ENCODE measurements at places on chromosomes 11 and 22. TPM values are rescaled to one million over a fixed set of nuclear protein-coding genes. Genes with fewer than 3 reads are reported as not detected.

The MPPED1 gene
- total RNA-seq = 7.7 TPM

GRCh38 chr11:20131788-20132666 lies 28.2 kb downstream of the DBX1 start:
- DNase-seq = peak; percentile 76

The POU2F3 gene
- total RNA-seq = 0.27 TPM

DNA sequence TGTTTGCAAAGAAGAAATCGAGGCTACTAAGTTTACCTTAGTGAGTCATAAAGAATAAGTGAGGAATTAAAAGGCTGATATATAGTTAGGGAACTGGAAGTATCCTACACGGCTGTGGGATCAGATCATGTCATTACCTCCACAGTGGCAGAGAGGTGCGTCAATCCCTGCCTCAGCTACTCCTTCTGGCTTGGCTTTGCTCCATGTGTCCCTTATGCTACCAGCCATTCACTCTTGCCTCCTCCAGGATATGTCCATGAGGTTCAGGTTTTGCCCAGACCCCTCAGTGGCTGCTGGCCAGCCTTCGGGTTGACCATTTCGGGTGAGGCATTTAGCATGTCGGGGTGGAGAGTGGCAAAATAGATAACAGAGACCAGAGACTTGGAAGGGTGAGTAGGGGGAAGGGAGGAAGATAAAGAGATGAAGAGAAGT lies 153.4 kb downstream of the LDLRAD3 start:
- DNase-seq = no peak

GRCh38 chr11:19664886-19665548 lies 47.6 kb upstream of the NAV2 start:
- DNase-seq = peak; percentile 90

DNA sequence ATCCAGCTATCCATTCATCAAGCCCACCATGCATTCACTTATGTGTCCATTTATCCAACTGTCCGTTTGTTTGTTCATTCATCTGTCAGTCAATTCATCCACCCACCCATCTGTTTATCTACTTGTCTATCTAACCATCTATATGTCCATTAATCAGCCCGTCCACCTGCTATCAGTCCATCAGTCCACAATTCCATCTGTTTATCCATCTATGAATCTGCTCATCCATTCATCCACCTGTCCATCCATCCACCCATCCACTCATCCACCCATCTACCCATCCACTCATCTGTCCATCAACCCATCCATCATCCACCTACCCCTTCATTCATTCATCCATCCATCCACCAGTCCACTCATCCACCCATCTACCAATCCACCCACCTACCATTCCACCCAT lies 970 bp upstream of the SPI1 start:
- DNase-seq = no peak

DNA sequence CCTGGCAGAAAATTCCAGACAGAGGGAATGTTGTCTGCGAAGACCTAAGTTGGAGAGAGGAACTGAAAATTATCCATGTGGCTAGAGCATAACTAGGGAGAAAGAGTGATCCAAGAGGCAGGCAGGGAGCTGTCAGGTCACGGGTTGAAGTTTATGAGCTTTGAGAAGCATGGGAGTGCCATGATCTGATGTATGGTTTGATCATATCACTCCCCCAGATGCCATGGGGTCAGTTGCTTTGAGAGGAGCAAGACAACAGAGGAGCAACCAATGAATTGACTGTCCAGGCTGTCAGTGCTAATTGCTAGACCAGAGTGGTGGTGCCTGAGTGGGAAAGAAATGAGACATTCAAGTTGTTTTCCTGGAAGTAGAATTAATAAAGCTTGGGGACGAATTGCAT lies 54.0 kb downstream of the CYB5R2 start:
- DNase-seq = no peak

DNA sequence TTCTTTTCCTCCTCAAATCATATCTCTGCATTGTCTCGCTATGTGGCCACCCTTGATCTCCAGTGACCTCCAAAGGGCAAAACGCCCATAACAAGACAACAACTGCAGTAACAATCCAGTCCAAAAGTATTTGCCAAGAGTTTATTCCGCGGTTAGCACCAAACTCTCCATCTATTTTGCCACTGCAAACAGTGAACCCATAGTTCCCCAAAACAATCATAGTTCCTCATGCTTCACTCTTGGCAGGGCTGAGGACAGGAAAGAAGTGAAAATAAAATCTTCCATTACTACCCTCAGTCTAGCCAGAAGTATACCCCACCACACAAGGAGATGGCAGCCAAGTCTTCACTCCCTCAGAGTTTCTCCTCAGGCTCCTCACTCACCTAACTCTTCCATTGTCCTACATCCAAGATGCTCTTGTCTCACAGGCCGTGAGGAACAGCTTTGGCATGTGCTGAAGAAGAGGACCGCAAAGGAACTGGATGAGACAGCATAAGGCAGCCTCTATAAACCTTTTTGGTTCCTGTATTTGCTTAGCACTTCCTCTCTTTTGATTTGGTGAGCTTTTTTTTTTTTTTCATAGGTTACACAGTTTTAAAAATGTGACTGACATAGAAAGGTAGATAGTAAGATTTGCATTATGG lies at the start of gene LPXN:
Gene LPXN, minus strand, starts transcription at position 480 of the 644 bp plus-strand sequence. Its CDS starts 84 bp downstream, at position 396.
- no peak for DNase-seq

GRCh38 chr11:57762235-57762861 lies 746 bp downstream of the CTNND1 start:
- DNase-seq = no peak

The CHRDL2 gene
- total RNA-seq = not detected

DNA sequence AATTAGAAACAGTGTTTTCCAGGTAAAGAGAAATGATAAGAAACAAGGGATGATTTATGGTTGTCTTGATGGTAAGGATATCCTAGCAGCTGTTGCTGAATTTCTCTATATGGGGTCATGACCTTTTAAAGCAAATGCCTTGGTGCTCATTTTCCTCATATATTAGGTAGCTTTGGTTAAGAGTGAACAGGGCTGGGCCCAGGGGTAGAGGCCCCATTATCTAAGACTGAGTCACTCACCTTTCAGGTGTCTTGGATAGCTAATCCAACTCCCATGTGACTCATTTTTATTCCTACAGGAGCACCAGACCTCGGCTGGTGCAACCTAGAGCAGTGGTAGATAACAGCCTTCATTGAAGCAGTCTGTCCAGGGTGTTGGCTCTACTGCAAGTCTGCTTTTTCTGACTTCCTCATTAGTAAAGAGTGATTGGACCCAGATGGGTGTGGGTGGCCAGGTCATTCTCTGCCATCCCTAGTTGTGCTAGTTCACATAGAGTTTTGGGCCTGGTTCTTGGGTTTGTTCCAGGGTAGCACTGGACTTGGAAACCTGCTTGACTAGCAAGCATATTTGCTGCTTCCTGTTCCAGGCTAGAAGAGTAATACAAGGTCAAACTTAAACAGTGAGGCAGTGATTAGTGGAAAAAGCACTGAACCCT lies 37.4 kb downstream of the CTNND1 start:
- DNase-seq = no peak

GRCh38 chr22:42608136-42608822 lies 6.4 kb downstream of the POLDIP3 start:
- DNase-seq = no peak

The KRTAP5-1 gene
- not detected for total RNA-seq

The GDPD4 gene
- total RNA-seq = not detected

DNA sequence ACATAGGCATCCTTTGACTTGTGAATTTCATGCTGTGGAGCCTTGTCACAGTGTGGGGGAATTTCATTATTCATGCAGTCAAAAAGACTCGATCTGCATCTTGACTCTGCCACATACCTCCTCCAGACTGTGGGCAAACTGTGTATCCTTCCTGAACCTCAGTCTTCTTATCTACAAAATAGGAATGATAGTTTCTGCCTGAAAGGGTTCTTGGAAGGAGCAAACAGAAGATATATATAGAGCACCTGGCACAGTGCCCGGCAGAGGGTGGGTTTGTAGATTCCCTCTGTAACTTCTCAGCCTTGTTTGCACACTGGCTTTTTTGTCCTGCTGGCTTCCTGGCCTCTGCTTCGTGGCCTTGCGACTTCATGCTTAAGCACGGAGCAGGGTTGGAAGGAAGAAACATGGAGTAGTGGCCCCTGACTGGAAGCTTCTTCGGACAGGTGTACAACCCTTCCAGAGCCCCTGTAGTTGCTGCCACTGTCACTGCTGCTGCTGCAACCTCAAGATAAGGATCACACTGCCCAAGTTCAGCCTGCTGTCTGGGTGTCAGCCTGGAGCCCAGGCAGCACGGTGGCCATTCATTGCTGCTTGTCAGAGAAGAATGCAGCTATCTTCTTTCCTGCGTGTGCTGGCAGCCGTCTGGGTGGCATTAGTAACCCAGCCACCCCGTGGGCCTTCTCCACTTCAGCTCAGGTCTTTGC lies 106.4 kb downstream of the MICAL2 start:
- no peak for DNase-seq

DNA sequence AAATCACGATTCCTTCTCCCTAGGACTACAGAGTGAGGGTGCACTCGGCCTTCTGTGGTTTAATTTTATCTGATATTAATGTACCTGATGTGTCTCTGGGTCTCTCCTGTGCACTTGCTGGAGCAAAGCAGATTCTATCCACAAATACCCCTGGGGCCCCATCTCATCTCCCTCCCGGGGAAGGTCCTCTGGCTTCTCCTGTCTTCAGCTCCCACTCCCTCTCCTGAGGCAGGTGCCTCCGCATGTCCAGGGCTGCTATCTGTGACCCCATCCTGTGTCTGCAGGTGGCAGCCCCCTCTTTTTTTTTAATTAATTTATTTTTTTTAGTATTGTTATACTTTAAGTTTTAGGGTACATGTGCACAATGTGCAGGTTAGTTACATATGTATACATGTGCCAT lies 558.7 kb downstream of the BRD1 start:
- DNase-seq = no peak

DNA sequence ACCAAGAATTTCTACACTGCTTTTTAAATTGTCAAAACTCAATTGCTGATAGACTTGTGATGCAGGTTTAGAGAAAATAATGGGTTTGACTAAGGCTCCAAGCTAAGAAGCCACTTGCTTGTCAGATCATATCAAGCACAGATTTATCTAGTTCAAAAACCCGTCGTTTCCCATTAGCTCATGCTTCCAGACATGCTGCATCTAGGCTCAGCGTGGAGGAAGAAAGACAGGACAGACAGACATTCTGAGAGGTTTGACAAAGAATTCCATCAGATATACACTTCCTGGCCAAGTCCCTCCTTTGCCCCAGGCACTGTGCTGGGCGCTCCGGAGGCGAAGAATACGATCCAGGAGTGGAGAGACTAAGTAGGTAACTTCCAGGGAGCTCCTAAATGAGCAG lies 76.8 kb downstream of the KCNC1 start:
- no peak for DNase-seq

GRCh38 chr11:17276236-17277023 lies at the start of gene NUCB2:
TSS of gene NUCB2 (plus strand) at chr11:17276739. CDS start at chr11:17295324, 18,585 bp downstream.
- peak; percentile 96 for DNase-seq

The NRIP3 gene
- 16.7 TPM for total RNA-seq

The GP1BB gene
- total RNA-seq = 13.7 TPM

DNA sequence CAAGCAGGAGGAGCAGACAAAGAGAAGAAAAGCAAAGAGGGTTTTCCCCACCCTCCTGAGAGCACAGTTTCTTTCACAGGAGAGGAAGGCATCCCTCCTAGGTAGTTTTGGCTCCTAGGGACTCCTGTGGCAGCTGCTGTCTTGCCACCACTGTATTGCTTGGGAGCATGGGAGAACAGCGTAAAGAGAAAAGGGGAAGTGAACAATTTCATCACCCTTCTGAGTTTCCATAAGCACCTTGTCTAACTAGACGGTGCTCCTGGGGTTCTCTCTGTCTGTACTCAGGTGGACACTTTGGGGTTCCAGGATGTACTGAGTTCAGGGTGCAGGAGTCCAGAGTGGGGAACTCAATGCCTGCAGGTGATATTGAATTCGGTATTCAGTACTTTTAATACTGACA lies 1430.5 kb downstream of the TBC1D22A start:
- DNase-seq = no peak

- DNase-seq = no peak
Measured at GRCh38 chr22:33328789-33329296, 270.7 kb upstream of the SYN3 start.

DNA sequence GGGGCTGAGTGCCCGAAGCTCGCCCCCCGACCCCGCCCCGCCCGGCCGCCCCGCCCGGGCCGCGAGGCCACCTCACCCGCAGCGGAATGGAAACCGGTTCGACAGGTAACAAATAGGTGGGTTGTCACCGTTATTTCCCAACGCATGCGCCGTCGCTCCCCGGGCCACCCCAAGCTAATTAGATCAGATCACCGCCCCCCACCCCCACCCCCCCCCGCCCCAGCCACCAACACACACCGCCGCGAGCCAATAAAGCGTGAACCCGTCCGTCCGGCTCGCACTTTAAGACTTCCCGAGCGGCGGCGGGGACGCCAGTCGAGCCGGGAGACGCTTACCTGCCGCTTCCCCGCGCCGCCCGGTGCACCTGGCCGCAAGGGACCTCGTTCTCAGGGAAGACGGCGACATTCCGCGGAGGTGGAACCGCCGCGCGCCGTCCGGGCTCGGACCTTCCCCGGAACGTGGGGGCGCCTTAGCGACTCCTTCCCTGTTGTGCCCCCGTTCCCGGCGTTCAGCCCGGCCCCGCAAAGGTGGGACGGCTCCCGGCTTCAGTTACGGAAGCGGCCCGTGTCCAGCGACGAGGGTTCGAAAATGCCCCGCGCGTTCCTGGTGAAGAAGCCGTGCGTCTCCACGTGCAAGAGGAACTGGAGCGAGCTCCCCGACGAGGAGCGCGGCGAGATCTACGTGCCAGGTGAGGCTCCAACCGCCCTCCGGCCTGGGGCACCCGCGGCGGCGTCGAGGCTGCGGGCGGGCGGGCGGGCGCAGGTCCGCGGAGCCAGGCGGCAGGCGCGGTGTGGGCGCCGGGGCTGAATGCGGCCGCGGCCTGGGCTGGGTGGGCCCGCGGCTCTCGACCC lies at the start of gene OVOL1:
Gene OVOL1, plus strand, starts transcription at position 278 of the 851 bp plus-strand sequence. Its CDS starts 311 bp downstream, at position 589.
- DNase-seq = no peak

GRCh38 chr22:39721206-39722031 lies 150.9 kb downstream of the CACNA1I start:
- DNase-seq = peak; percentile 17

GRCh38 chr11:74011360-74012073 lies 2.6 kb upstream of the UCP3 start:
- DNase-seq = no peak

- DNase-seq = no peak
Measured at GRCh38 chr11:16512899-16513241, 156.5 kb upstream of the SOX6 start.

The MPZL2 gene
- 5.7 TPM for total RNA-seq

DNA sequence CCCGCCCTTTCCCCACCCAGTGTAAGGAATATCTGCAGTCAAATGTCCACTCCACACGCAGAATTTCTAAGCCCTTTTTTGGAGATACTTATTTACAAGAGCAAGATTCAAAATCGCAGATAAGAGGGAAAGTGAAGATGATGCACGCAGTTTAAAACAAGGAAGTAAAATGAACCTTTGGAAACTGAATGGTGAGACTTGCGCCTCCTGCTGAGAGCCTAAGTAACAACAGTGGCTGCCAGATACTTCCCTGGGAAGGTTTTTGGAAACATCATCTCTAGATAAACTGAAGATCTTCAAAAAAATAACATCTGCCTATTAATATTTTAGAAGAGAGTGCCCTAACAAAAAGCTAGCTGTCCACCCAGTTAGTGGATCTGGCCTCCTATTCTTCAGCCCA lies 963.1 kb upstream of the FAT3 start:
- DNase-seq = no peak

All from cerebellum (tissue), 4 donors.